Activated CD8-positive, alpha-beta memory T cell treated with anti-CD3 and anti-CD28 coated beads, Interleukin-2, amount 50 U/mL, for 4 hours (primary cell): ENCODE measurements at places on chromosomes 12 and 14.
A peak's percentile ranks its signal among the peaks of the same experiment; 100 is the strongest.

- no peak for DNase-seq
These were observed 7.6 kb downstream of the TECPR2 start for GRCh38 chr14:102370305-102370809.

GRCh38 chr12:117334855-117335587, 26.4 kb downstream of the NOS1 start:
- DNase-seq, result no peak

DNA sequence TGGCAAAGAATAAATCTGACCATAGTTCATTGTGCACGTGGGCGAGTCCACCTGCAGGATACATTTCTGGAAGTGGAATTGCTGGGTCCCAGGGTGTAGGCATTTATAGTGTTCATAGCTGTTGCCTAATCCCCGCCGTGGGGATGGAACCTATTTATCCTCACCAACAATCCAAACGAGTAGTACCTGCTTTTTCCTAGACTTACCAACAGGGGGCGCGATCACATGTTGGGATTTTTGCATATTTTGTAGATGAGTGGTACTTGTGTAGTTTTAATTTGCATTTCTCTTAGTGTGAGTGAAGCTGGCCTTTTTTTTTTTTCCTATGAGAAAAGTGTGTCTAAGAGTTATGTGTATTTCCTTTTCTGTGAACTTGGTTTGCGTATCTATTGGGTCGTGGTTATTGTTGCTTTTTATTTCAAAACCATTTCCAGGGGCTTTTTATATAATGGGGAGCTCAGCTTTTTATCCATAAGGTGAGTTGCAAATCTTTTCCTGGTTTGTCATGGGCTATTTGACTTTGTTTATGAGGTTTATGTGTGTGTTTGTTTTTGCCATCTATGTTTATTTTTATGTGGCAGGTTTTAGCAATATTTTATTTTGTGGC, 67.2 kb downstream of the CCDC92 start:
- peak; percentile 66 for DNase-seq

- no peak for DNase-seq
These were observed 66.9 kb upstream of the NRXN3 start for GRCh38 chr14:78103271-78103670.

DNA sequence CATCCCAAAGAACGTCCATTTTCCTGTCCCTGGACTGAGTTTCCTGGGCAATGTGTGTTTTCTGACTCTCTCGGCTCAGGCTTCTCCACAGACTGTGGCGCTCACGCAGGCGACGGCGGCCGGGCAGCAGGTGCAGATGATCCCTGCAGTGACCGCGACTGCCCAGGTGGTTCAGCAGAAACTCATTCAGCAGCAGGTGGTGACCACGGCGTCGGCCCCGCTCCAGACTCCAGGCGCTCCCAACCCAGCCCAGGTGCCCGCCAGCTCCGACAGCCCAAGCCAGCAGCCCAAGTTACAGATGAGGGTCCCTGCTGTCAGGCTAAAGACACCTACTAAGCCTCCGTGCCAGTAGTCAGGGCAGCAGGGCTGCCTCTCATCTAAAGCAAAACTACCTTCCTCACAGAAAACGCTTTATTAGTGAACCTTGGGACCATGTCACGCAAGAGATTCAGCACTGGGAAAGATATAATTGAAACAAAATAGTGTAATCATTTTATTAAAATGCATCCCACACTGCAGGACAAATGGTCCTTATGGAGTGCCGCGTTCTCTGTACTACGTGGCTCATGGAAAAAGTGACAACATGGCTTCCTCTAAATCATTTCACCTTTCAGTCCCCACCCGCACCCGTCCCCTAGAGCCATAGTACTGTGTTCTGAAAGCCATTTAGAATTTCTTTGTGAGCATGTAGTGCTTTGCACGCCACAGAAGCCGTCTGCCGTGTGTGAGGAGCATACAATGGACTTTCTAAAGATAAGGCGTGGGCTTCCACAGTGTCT, 66.6 kb downstream of the DDX51 start:
- DNase-seq, result no peak

DNA sequence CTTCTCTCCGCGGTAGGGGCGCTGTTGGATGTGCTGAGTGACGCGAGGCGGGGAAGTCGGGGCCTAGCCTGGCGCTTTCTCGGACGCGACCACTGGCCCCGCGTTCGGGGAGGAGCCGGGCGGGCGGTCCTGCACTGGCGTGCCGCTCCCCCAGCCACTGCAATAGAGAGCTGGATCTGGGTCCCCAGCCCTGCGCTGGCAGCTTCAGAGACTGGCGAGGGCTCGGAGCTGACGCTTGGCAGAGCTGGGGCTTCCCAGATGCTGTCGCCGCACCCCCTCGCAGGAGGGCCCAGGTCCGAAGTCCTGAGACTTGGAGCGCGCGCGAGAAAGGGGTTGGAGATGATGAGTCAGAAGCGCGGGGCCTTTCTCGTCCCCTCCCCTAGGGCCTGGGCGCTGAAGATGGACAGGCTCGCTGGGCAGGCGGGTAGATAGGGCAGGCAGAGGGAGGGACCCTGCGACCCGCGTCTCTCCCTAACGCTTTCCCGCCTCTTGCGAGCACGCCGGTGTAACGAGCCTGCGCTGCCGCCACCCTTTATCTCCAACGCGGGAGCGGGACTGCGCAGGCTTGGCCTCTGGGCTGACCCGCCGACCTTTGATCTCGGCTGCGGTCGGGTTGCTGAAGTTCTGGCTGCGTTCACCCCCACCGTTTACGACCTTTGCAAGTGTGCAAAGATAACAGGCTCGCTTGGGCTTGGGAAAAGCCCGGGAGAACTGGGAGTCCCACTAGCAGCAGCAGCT, 3.0 kb downstream of the TMEM253 start:
- DNase-seq, result peak; percentile 93

GRCh38 chr14:56221382-56222128, 103.3 kb downstream of the PELI2 start:
- no peak for DNase-seq

DNA sequence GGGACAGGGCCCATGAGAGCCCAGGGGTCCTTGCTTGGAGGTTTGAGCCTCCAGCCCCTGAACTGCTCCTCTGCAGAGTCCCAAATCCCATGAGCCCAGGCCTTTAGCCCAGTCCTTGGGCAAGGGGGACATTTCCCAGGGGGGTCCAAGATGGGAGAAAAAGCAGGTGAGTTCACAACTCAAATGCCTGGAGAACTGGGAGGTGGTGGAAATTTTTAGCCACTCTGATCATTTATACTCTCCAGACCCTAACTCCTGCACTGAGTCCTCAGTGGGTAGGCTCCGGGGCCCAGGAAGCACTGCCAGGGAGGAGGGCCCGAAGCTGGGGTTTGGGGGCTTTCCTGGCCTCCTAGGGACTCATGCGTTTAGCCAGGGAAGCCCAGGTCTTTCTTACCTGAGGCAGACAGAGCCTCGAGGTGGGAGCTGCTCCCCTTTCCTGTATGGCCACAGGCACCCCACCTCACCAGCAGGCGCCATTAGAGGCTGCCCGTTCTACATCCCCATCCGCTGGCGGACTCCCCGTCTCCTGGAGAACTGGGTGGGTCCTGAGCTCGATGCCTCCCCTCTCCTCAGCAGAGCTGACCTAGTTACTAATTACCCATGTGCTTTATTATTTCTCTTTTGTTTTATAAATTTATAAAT, 998 bp downstream of the HNF1A start:
- DNase-seq, result no peak

GRCh38 chr14:78595797-78596196, 425.6 kb downstream of the NRXN3 start:
- DNase-seq, result no peak

GRCh38 chr14:85317491-85318021, 212.4 kb upstream of the FLRT2 start:
- DNase-seq, result no peak

DNA sequence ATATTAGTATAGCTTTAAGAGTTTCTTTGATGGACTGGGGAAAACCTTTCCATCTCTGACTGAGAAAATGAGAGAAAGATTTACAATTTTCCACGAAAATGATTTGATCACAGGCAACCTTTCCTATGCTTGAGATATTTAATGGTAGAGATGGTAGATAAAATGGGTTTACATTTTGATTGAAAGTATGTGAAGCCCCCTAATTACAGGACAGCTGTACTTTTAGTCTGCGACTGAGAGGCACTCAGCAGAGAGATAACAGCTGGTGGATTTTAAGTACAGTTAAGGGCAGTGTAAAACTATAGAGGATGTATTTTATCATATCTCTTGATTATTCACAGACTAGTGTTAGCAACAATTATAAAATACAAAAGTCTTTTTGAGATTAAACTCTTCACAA, 40.7 kb downstream of the C12orf50 start:
- DNase-seq, result no peak

DNA sequence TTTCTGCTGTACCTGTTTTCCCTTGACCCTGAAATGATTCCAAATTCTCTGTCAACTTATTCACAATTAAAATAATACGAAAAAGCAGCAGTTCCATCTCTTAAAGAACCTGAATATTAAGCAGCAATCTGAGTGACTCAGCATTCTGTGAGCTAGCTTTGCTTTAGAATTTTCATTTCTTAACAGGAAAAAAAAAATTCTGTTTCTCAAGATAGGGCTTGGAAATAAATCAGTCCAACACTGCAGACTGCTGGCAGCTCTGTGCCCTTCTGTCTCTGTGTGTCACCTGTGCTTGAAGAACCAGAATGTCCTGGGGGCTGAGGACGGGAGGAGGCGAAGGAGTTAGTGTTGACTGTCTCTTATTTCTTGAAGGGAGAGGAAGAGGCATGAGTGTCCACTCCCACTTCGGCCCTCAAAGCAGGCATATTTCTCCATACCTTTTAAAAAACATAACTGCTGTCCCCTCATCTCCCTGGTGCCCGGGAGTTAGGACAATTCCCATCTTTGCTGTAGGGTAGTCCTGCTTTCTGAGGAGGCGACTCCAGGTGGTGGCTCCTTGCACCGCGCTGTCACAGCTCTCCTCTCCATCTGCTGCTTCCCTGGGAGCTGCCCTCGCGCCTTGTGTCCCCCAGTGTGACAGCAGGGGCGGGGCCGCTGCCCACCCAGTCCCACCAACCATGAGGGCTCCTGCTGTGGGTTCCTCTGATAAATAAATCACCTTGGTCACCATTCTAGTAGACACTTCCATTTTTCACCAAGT, 203.1 kb downstream of the CALM1 start:
- DNase-seq, result no peak

DNA sequence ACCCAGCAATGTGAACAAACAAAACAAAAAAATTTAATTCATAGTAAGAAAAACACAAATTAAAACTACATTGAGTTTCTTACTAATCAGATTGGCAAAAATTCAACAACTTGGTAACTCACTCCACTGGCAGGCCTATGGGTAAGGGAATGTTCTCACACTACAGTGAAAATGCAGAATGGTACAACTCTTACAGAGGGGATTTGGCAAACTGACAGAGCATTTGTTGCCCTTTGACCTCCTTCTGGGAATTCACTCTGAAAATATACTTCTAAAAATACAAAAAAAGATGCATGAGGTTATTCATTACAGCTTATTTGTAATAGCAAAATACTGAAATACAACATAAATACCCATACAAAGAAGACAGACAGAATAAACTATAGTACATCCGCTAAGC, 32.8 kb downstream of the ABCD2 start:
- DNase-seq, result no peak

GRCh38 chr14:45181329-45181728, 45.6 kb downstream of the FANCM start:
- no peak for DNase-seq

DNA sequence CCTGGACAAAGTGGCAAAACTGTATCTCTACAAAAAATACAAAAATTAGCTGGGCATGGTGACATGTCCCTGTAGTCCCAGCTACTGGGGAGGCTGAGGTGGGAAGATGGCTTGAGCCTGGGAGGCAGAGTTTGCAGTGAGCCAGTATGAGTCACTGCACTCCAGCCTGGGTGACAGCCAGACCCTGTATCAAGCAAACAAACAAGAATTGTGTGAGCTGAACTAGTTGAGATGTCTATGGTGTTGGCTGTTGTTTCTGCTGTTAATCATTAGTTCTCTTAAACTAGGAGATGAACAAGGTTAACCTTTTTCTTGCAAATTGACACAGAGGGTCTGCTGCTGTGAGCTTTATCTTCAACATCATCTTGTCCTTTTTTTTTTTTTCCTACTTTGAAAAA, 23.6 kb downstream of the RASSF3 start:
- DNase-seq, result peak; percentile 48
